ENCODE measurements at places on chromosomes 5 and 9. TPM values are rescaled to one million over a fixed set of nuclear protein-coding genes. Genes with fewer than 3 reads are reported as not detected.

- DNase-seq = no peak
Measured at GRCh38 chr9:15482146-15482545, 28.6 kb downstream of the PSIP1 start.

GRCh38 chr9:7439355-7439995 is 360.1 kb downstream of the DMAC1 start:
- no peak for DNase-seq

GRCh38 chr5:84667576-84667975 is 282.9 kb upstream of the EDIL3 start:
- DNase-seq = no peak

GRCh38 chr5:134041570-134042411 is 37.0 kb upstream of the VDAC1 start:
- DNase-seq = no peak

DNA sequence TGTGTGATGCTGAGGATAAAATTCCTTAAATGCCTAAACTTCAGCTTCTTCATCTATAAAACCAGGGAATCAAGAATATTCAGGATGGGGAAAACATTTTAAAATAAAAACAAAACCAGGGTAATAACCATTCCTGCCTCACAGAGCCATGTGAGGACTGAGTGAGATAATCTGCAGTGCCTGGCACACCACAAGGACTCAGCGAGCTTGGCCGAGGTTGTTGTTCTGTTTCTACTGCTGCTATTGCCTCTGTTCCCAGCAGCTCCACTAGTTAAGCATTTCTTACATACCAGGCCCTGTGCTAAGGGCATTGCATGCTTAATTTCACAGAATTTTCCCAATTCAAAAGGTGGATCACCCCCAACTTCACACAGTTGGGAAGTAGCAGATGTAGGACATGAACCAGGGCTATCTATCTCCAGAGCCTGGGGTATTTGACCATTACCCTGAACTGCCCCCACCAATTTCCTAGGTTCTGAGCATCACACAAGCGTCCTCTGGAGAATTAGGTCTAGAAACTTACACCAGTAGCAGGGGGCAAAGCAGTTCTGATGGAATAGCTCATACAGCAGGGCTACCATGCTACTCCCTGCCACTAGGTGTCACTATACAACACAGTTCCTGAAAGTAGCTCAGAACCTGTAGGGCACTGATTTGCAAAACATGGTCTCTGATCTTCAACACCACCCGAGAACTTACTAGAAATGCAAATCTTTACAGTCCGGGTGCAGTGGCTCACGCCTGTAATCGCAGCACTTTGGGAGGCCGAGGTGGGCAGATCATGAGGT is 74.3 kb downstream of the LRSAM1 start:
- no peak for DNase-seq

The TGFBR1 gene
- total RNA-seq = 33.5 TPM
